Activated naive CD4-positive, alpha-beta T cell treated with anti-CD3 and anti-CD28 coated beads, Interleukin-2, amount 10 ng/mL, durations not matched to agents 7 days and 5 days (primary cell): ENCODE measurements at places on chromosomes 2 and 18.
A peak's percentile ranks its signal among the peaks of the same experiment; 100 is the strongest.

GRCh38 chr2:178523596-178524134 is 43.4 kb downstream of the PLEKHA3 start:
- no peak for DNase-seq

DNA sequence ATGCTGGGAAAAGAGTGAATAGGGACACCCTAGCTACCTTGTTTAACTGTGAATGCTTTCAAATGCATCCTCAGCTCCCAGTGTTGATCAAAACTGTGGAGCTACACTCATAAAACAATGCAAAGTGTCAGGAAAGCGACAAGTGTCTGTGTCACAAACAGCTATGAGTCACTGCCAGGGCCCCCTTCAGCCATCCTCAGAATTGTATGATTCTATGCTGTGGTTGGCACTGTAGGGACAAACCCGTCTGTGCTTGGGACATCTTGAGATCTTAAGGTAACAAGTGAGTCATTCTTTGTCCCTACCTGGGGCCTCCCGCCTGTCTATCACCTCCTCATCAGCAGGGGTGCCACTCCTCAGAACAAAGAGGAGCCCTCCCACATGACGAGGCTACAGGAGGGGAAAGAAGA is 42.4 kb downstream of the KLF7 start:
- peak; percentile 26 for DNase-seq

DNA sequence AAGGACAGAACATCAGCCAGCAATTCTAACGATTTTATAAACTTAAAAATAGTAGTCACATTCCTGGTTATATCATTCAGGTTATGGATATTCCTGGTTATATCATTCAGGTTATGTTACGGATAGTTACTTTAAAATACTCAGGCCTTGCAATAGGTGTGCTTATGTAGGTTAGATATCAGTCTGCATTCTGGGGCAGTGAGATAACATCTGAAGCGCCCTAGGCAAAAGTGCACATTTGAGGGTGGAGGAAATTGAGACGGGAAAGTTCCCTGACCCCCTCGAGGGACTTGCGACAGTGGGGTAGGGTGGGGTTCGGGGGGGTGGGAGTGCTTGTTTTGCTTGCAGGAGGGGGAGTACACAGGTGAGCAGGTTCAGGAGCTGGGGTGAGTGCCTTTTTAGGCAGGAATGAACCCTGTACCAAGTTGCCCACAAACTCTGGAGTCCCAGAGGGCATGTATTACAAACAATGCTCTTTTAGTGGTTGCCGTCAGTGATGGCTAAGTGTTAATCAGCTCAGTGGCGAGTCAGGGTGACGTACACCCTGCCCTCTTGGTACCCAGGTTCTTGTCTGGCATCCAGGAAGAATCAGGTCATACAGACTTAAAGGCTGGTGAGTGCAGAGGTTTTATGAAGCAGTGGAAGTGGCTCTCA is 31.8 kb downstream of the CREG2 start:
- no peak for DNase-seq

DNA sequence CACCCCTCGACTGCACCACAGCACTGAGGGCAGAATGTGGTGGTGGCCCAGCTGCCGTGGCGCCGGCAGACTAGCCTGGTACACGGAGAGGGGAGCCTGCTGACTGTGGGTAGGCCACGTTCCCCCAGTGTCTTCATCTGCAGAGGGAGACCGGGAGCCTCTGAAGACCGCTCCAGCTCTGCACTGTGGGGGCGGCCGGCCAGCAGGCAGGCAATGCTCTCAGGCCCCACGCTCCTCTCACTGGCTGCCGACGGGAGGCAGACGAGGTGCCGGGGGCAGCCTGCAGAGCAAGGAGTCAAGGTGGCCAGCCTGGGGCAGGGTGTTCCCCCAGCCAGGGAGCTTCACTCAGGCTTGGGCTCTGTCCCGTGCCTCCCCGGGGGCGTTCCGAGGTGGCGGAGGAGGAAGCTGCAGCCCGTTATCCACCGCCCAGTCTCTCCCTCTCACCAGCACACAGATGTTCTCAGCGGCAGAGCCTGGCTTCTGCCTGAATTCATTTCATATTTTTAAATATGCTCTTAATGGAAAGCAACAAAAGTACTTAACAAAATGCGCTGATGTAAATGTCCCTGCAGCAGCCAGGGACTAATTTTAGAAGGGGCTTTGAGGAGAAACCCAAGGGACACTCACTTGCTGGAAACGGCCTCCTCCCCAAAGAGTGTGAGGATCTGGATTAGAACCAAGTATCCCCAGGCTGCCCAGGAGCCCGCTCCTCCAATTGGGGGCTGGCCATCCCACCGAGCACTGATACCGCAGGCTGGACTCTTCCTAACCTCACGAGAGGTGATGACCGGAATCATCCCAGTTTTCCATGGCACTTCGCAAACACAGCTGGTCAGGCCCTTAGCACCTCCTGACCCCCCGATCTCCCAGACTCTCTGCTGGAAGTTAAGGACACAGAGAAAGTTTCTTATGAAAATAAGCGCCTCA is 87.8 kb downstream of the HDAC4 start:
- peak; percentile 20 for DNase-seq

DNA sequence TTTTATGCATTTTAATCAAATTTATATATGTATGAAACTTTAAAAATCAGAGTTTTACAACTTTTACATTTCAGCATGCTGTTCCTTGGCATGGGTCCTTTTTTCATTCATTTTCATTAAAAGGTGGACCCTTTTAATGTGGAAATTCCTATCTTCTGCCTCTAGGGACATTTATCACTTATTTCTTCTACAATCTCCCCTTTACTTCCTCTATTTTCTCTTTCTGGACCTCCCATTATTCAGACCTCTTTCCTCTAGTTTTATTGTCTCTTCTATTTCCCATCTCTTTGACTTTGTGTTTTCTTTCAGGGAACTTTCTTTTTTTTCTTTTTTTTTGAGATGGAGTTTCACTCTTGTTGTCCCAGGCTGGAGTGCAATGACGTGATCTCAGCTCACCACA is 5.7 kb downstream of the PROC start:
- no peak for DNase-seq

- DNase-seq: no peak
These were observed 11.1 kb downstream of the FZD7 start for GRCh38 chr2:202044777-202045176.

GRCh38 chr18:48947560-48947959 is 3.2 kb downstream of the SMAD7 start:
- no peak for DNase-seq

GRCh38 chr18:74944676-74945075 is 264.3 kb downstream of the PTGR3 start:
- no peak for DNase-seq

GRCh38 chr2:24372033-24372432 is 11.7 kb upstream of the ITSN2 start:
- DNase-seq: no peak

DNA sequence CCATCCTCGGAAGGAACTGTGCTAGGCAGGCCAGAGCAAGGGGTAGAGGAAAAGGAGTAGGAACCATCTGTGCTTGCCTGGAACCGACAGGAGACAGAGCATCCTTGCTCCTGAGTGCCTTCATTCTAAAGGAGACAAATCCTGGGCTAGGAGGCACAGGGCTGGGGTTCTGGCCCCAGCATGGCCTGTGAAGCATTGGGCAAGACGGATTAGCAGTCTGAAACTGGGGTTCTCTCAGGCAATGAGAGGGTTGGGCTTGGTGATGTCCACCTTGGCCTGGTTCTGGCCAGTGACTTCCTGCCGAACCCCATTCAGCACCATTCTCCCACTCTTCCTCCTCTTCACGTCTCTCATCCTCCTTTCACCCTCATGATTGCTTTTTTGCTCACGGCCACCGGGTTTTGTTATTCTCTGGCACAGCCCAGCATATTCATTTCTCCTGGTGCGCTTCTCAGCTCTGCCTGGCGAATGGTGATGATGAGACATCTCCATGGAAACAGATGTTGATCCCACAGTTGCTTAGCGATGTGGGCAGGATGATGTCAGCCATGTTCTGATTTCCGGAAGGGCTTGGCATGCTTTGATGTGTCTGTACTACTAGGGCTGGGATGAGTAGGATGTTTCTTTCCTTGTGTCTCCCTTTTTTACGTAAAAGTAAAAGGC is 127.7 kb downstream of the CAPN13 start:
- peak; percentile 17 for DNase-seq

GRCh38 chr2:27073782-27074181 is 2.3 kb upstream of the OST4 start:
- DNase-seq: no peak

GRCh38 chr2:8652774-8653426 is 29.0 kb upstream of the ID2 start:
- DNase-seq: no peak

- no peak for DNase-seq
These were observed 69.7 kb upstream of the BOD1L2 start for GRCh38 chr18:57077005-57077765.

DNA sequence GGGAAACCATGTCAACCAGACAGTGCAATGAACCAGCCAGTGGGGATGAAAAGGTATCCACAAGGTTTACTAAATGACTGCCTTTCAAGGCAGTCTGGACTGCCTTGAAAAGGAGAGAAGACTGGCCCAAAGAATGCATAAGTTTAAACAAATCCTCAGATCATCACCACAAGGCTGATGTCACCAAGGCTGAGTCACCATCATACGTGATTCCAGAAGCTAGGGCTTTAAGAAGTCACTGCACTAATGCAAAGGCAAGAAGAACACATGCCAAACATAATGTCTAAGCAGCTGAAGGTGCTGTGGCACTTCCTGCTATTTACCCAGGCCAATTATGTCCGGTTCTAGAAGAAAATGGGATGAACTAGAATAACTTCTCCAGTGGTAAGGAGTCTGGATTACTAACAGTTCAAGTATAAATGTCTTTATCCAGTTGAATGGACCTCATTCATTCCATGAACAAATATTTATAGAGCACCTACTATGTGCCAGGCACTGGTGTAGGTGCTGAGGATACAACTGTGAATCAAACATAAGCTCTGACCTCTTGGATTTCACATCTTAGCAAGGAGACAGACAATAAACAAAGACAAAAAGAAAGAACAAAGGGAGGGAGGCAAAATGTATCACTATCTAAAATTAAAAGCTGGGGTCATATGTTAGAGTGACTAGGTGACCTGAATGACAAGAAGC is 37.6 kb upstream of the ONECUT2 start:
- no peak for DNase-seq

GRCh38 chr18:78878335-78878734 is 101.3 kb upstream of the SALL3 start:
- no peak for DNase-seq

GRCh38 chr2:233458826-233459225 is 104.5 kb downstream of the DGKD start:
- DNase-seq: no peak
